ENCODE measurements at places on chromosomes 11 and 22. TPM values are rescaled to one million over a fixed set of nuclear protein-coding genes. Genes with fewer than 3 reads are reported as not detected.

The ADM2 gene
- 6.5 TPM for total RNA-seq

The GGTLC2 gene
- not detected for total RNA-seq

The TSSK2 gene
- not detected for total RNA-seq

The OR10D3 gene
- not detected for total RNA-seq

The SPCS2 gene
- 30.0 TPM for total RNA-seq

The HEPACAM gene
- not detected for total RNA-seq

The FADD gene
- total RNA-seq = 47.7 TPM

Measured in smooth muscle cell of the umbilical artery (primary cell).